Motor neuron (in vitro differentiated cells): ENCODE measurements at places on chromosomes 3 and 15. TPM values are rescaled to one million over a fixed set of nuclear protein-coding genes. Genes with fewer than 3 reads are reported as not detected.
A peak's percentile ranks its signal among the peaks of the same experiment; 100 is the strongest.

DNA sequence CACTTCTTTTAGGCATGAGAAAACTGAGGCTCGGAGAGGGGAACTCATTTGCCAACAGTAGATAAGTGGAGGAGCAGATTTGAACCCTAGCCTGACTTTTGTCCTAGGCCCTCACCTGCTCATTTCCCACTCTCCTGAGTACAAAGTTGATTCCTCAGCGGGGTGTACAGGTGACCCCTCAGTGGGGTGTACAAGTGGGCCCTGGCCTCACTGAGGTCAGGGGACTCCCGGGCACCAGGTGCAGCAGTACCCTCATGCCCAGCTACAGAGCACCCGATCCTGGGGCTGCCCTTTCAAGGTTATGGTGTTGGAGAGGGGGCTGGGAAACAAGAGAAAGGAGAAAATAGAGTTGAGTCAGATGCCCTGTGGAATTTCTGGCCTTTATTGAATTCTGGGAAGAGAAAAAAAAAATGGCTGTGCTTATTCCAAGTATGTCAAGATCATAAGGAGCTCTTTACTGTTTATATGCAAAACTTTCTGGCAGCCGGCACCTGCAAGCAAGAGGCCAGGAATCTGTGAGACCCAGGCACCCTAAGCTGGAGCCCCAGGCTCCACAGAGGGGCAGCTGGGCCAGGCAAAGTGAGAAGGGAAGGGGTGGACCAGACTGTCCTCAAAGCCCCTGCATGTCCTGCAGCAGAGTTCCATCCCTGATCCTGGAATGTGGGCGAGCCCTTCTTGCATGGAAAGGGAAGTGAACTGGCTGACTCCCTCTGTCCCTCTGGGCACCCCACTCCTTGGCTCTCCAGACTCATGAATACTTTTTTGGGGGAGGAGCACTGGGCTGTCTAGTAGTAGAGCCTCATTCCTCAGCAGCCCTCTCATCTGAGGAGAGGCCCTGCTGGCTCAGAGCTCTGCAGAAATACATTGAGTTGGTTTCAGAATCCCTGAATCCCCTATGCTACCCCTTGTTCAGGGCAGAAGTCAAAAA lies 43.1 kb downstream of the AMOTL2 start:
- ATAC-seq, result peak; percentile 2

GRCh38 chr15:63923993-63924950 lies 90.5 kb upstream of the HERC1 start:
- ATAC-seq, result no peak

GRCh38 chr3:85259748-85260147 lies 301.0 kb downstream of the CADM2 start:
- no peak for ATAC-seq

Gene MRPS11
- 69.7 and 72.0 TPM in 2 replicates for total RNA-seq

DNA sequence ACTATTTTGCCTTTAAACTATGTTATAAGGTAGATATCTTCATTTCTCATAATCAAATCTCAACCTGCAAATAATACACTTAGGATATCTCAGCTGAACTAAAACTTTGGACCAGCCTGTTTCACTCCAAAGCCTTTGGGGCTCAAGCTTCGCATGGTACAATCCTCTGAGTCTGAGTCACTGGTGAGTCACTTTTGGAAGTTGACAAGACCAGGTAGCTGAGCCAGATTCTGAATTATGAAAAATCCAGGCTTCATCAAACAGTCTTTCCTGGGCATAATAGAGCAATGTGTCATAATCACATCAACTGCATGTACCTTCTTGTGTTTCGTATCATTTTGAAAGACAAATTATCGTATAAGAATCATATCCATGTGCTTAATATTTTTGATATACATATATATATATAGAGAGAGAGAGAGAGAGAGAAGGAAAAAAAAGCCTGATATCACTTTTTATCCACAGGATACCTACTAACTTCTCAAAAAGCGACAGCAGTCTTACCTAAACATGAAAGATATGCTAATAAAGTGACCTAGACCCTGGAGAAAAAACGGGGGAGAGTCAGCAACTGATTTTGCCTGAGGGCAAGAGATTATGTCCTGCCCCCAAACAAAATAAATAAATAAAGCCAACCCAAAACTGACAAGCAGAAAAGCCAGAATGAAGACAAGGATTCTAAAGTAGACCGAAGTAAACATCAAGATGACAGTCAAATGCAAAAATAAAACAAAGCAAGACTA lies 263.9 kb upstream of the TGFBR2 start:
- no peak for ATAC-seq

DNA sequence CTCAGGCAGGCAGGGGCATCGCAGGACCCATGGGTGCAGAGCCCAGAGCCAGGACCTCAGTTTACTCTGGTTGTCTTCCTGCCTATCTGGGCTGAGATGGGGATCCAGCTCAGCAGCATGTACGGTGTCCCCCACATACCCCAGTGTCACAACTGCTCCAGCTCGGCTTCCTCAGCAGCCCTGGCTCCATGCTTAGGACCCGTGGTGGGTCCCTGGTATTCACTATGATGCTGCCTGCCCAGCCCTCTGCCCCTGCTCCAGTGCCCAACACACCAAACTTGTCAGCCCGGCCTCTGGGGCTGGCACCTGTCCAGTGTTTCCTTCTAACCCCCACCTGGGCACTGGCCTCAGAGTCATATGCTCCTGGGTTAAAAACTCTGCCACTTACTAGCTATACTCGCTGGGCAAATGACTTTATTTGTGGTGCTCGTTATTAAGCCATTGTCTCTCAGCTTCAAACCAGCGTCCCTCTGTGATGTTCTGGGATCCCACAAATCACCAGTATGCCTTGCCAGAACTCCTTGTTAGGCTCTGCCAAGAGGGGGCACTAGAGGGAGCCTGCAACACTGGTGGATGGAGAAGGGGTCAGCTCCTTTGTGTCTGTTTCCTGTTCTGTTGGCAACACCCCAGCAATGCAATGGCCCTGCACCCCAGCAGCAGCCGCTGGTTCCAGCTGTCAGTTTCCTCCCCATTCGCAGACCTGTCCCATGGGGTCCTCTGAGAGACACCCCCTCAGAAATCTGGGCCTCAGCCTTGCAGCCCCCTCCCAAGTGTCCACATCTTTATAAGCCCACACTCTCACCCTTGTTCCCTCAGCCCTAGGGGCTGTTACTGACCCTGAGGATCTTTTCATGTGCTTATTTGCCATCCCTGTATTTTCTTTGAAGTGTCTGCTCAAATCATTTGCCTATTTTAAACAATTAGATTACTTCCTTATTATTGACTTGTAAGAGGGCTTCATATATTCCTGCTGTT lies 24.1 kb upstream of the MRPS22 start:
- ATAC-seq, result no peak

DNA sequence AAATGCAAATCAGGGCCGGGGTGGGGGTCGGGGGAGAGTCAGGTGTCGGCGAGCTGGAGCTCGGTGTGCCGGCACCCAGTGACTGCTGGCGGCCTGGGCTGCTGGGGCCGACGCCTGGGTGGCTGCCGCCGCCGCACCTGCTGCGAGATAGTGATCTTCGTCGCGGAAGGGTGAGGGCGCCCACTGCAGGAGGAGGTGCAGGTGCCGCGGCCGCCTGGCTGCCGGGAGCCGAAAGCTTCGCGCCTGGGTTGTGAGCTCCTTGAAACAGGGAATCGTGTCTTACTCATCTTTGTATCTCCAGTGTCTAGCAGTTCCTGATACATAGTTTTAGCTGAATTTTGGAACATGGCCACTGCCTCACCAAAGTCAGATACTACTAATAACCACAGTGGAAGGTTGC lies 64.0 kb upstream of the CPOX start:
- no peak for ATAC-seq
